T-helper 2 cell (primary cell): ENCODE measurements at places on chromosomes 16 and 17.

GRCh38 chr17:14803826-14804225, 461.3 kb downstream of the PMP22 start:
- DNase-seq: no peak

DNA sequence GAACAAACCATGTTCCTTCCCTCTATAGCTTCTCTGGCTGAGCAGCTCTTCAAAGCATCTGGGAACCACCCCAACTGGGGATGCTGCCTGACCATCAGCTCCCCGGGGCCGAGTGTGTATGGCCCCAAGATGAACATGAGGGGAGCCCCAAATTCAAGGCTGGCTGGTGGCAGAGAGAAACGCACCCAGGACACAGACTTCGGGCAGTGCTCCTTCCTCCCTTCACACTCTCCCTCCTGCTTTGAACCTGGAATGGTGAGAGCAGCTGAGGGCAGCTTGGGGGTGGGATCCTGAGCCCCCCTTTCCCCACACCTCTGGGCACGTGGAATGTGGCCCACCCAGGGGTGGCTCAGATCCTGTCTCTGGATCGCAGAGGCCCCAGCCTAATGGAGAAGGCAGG, 17.2 kb downstream of the TLE7 start:
- DNase-seq: no peak

DNA sequence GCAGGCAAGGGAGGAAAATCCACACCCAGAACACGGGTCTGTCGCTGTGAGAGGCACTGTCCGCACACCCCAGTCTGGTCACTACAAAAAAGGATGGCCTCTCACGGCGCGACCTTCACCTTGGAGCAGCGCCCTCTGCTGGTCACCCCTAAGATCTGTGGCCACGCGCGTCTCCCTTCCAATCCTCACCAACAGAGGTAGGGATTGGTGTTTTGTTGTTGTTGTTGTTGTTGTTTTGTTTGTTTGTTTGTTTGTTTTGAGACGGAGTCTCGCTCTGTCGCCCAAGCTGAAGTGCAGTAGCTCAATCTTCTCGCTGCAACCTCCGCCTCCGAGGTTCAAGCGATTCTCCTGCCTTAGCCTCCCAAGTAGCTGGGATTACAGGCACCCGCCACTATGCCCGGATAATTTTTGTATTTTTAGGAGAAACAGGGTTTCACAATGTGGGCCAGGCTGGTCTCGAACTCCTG, 15.0 kb upstream of the C17orf58 start:
- DNase-seq: peak; percentile 48

DNA sequence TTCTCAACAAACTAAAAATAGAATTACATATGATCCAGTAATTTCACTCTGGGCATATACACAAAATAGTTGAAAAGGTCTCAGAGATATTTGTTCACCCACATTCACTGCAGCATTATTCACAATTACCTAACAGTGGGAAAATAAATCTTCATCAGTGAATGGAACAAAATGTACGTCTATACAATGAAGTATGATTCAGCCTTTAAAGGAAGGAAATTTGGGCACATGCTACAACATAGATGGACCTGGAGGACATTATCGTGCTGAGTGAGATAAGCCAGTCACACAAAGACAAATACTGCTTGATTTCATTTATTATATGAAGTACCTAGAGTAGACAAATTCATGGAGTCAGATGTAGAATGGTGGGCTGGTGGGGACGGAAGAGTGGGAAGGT, 47.0 kb downstream of the MFSD11 start:
- no peak for DNase-seq

GRCh38 chr16:25419681-25420080, 162.0 kb upstream of the ZKSCAN2 start:
- no peak for DNase-seq

DNA sequence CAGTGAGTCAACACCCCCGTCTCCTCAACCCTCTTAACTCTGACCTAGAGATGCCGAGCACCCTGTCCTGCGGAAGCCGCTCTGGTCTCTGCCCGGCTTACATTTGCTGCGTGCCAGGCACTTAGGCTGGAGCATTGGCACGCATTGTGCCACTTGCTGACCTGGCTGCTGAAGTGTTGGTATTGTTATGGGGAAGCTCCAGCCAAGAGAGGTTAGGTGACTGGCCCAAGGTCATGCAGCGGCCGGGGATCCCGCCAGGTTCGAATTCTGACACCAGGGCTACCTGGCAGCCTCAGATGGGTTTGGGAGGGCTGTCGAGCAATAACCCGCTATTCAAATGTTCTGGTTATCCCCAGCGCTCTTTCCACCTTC, 5.0 kb upstream of the HSD17B1 start:
- DNase-seq: no peak

DNA sequence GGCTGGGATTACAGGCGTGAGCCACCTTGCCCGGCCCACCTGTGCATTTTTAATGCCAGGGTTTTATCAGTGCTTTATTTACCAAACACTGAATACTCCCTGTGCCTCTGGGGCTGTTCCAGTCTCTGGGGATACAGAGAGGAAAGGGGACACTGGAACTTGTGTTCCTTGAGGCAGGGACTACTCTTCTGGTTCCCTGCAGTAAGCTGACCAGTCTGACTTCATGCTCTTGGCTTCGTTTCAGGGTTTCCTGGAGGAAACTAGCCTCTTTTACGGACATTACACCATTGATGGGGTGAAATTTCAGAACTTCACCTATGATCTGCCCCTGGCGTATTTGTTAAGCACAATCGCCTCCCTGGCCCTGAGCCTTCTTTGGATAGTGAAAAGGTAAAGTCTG, 37.4 kb upstream of the COQ7 start:
- DNase-seq: no peak

- DNase-seq: no peak
These were observed 16.4 kb downstream of the TELO2 start for GRCh38 chr16:1509307-1510221.

DNA sequence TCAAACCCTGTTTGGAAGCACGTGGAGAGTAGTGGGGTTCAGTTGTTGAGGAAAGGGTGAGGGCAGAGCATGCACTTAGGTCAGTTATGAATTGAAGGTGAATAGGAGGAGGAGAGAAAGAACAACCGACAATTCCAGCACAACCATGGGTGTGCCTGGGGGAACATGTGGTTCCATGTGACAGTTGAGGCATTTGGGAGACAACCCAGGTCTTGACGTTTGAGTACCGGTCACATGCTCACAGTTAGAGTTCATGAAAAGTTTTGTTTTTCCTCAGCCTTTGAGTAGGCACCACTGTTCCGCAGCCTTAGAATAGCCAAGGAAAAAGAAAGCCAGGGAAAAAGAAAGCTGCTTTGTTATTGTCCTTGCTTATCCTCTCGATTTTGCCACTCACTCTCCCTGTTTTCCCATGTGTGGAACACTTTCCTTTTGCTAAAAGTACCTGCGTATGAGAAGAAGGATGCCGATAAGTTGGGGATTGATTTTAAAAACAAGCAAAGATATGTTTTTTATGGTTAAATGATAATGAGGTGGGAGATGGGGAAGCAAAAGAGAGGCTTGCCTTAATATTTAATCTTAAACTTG, 25.6 kb upstream of the ABCC11 start:
- no peak for DNase-seq

DNA sequence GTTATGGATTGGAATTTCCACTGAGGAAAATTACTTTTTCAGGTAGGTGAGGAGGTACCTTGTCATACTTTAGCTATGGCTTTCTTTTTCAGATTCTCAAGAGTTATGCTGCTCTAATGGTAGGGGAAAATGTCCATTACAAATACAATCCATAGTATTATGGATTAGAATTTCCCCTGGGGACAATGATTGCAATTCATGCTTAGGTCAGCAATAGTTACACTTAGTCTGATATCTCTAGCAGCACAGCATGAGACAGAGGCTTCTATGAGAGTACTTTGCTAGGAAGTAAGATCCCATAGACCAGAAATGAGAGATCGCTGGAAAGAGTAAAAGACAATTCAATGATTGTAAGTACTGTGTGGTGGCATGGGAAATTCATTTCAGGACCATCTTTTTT, 949.5 kb upstream of the CDH8 start:
- DNase-seq: no peak

DNA sequence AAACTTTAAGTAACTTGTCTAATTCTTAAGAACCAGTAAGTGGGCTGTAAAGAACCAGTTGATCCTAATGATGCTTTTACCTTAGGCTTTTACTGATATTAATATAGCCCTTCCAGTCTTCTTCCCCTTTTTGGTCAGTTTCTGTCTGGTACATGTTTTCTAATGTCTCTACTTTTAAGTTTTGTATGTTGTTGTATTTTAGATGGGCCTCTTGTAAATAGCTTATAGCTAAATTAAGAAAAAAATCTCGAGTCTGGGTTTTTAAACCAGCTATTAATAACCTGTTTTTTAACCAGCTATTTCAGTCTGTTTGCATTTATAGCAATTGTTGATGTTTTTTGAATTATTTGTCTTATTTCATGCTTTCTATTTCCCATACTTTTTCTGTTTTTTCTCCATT, 79.0 kb downstream of the PITPNC1 start:
- DNase-seq: no peak

DNA sequence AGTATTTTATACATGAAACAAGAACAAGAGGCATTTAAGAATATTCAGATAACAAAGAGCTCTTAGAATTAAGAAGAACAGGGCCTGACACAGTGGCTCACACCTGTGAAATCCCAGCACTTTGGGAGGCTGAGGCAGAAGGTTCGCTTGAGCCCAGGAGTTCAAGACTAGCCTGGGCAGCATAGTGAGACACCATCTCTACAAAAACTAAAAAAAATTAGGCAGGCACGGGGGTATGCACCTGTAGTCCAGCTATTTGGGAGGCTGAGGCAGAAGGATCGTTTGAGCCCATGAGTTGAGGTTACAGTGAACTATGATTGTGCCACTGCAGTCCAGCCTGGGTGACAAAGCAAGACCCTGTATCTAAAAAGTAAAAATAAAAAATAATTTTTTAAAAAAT, 12.5 kb upstream of the BRIP1 start:
- DNase-seq: no peak

DNA sequence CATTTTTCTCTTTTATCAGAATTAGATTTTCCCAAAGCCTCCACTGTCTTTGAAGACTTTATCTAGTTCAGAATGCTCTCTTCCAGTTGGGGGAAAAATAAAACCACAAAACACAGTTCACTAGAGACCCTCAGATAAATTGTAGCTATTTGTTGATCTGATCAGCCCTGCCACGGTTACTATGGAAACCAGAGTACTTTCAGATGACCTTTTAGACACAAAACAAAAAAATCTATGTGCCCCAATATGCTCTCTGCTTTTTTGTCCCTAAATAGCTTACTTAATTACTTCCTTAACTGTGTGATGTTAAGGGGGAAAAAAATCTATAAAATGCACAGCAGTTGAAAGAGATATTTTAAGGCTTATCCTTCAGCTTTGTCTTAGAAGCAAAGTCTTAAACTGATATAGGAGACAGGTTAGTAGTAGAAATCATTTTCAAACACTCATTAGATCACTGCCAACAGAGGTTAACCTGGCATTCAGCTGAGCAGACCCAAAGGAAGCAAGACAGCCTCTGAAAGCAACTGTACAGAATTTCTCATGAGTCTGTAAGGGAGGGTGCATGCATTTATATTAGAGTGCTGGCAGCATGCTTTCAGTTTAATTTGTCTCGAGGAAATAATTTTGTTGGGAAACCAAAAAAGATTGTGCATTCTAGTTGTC, 129.9 kb upstream of the CACNG5 start:
- DNase-seq: no peak

DNA sequence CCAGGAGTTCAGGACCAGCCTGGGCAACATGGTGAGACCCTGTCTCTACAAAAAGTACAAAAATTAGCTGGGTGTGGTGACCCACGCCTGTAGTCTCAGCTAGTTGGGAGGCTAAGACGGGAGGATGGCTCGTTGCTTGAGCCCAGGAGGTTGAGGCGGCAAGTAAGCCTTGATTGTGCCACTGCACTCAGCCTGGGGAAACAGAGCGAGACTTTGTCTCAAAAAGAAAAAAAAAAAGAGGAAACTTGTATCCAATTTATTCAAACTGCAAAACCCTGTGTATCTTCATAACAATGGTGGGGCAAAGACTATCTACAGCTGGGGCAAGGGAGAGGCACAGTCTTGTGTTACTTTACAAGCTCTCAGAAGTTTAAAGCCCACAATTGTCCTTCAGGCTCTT, 21.5 kb downstream of the GRB7 start:
- no peak for DNase-seq

DNA sequence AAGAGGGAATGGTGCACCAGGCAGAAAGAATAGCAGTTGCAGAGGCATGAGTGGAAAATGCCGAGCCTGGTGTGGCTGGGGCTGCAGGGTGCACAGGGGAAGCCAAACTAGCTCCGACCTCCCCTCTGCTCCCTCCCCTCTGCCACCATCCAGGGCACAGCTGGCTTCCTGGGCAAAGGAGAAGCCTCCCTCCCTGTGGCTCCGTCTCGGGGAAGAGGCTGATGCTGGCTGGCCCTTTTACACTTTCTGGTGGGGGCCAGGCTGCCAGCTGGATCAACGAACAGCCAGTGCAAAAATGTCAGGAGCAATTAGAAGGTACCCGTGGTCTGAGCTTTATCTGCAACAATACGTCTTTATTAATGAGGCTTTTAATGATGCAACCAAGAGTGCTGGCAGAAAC, 37.1 kb upstream of the KCNJ12 start:
- no peak for DNase-seq

DNA sequence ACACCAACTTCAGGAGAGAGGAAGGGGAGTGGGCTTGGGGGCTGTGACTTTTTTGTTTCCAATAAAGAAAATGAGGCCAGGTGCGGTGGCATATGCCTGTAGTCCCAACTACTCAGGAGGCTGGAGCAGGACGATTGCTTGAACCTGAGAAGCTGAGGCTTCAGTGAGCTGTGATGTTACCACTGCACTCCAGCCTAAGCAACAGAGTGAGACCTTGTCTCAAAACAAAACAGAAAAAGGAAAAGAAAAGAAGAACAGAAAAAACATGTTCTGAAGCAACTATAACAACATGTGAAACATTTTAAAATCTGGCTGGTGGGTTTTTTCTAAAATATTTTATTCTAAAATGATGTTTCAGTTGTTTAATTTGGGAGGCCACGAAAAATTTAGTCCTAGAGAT, 554.0 kb upstream of the ZFHX3 start:
- DNase-seq: no peak

- no peak for DNase-seq
These were observed 123.4 kb downstream of the PRKCB start for GRCh38 chr16:23959072-23959751.
